Inflammatory macrophage (primary cell): ENCODE measurements at places on chromosomes 5 and 9.

GRCh38 chr5:68479524-68479923, 264.0 kb downstream of the PIK3R1 start:
- DNase-seq: no peak

GRCh38 chr5:1437226-1437829, 7.9 kb downstream of the SLC6A3 start:
- no peak for DNase-seq

DNA sequence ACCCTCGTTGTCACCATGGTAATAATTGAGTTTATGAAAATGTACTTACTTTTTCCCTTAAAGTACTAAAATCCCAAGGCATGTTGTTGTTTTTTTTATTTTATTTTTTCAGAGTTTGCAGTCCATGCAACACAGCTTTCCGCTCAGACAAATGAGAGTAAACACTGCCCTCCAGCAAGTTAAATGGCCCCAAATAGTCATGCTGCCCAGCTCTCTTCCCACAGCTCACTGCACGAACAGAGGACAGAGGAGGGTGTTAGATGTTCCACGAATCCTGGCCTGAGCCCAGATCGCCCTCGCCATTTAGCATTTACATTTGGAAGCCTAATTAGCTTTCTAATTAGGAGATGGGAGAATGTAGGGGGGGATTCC, 1.9 kb downstream of the NIM1K start:
- DNase-seq: no peak

DNA sequence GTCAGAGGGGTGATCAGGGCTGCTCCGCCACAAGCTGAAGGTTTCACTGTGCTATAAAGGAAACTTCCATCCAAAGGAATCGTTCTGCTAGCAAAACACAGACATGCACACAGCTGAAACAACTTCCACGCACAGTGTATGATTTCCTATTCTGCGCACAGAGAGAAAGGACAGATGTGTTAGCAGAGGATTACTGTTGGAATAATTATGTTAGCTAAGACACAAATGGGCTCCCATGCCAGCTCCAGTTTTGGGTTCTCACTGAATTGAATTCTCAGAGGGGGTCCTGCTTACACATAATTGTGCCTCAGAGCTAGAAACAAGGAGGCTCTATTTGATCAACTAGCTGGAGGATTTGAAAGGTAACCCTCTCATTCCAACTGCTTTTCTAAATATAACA, 352.4 kb downstream of the IRX2 start:
- DNase-seq: no peak

DNA sequence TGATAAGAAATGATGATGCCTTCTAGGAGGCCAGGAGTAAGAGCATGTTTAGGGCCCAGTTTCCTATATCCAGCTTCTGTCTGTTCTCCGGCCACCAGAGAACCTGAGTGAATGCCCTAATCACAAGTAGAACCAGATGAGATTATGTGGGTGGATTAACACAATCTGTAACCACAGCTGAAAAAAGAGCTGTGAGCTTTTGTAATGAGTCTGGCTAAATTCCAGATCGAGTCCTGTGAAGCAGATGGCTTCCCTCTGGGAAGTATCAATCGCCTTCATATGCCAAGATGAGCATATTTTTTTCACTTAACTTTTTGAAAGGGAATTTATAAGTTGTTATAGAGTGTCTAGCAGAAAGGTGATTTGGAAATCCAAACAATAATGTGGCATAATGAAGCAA, 99.8 kb downstream of the NNT start:
- no peak for DNase-seq

DNA sequence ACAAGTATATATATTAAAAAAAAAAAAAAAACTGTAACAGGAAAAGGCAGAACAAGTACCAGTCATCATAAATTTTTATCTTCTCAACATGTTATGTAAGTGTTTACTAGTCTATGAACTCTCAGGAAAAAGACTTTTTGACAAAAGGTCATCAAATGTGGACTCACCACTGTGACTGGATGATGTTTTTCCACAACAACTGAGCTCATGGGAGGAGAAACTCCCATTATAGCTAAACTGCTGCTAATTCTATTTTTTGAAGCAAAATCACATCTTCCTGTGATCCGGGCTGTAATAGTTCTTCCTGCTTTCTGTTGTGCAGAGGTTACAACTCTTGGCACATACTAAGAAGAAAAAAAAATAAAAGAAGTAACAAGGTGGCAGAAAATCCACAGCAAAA, 39.6 kb downstream of the POC5 start:
- DNase-seq: no peak
